ENCODE measurements at places on chromosomes 7 and 10.

GRCh38 chr10:125217990-125218675, 57.8 kb upstream of the CTBP2 start:
- DNase-seq, result no peak

- DNase-seq, result no peak
These were observed 49.8 kb downstream of the CNOT4 start for GRCh38 chr7:135459951-135460567.

GRCh38 chr7:50037086-50037485, 56.0 kb downstream of the ZPBP start:
- DNase-seq, result no peak

DNA sequence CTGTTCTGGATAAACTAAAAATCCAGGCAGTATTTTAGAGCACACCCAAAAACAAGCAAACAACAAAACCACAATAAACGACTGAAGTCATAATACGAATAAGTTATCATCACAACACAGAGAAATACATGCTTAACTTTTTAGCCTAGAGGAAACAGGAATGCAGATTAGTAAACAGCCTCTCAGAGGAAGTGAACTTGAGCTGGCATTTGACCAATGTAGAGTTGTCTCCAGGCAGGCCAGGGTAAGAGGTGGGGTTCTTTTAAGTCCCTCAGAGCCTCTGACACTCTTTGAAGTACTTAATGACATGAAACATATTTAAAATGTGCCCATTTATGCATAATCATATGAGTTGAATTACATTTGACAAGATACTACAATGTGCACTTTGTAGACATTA, 43.3 kb upstream of the PLXDC2 start:
- DNase-seq, result no peak

GRCh38 chr10:113273181-113274163, 279.4 kb upstream of the HABP2 start:
- no peak for DNase-seq

DNA sequence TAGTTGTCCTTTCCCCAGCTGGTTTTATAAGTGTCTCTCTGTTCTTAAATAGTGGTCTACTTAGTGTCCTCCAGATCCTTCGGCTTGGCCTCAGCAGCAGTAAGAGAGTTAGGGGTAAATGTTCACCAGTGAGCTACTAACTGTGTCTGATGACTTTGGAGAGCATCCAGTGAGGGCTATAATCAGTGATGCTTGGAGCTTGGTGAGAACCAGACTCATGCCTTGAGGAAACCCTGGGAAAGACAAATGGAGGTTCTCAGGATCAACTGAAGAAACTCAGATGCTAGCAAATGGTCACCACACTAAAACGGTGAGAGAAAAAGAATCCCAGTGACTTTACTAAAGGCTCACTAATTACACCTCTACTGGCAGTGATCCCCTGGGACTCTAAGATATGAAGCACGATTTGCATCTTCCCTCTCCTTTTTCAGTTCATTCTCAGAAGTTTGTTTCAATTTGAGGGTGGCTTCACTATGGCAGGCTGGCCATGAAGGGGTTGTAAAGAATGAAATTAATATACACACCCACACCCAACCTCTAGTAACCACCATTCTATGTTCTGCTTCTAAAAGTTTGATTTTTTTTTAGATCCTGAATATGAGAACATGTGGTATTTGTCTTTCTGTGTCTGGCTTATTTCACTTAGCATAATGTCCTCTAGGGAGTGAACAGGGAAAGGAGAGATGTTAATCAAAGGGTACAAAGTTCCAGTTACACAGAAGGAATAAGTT, 177.9 kb downstream of the PDE1C start:
- DNase-seq, result no peak

DNA sequence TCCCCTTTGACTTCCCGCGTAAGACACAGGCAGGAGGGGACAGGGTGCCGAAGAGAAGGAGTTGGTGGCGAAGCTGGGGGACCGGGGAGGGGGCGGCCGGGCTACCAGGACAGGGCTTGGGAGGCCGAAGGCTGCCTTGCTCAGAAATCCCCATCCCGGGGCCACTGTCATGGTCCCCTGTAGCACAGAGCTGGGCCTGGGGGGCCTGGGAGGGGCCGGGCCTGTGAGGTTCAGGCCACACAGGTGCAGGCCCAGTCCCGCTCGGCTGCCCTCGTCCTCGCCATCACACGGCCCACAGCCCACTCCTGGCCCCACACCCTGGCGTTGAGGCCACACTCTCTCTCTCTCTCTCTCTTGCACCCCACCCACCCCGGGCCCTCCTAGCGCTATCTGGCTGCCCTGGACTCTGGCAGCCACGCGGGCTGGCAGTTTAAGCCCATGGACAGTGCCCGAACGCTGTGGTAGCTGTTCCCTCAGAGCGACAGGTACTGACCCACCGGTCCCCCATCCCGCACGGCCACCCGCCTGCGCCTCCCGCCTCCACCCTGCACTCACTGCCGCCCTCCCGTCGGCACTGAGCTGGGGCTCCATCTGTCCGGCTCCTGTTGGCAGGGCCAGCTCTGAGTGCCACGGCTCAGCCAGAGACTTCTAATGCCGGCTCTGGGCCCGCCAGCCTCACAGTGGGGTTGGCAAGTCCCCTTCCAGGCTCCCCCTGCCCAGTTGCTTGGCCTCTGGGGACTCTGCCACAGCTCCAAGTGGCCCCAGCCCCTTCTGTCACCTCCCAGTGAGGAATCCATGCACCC, 28.0 kb downstream of the TTYH3 start:
- DNase-seq, result no peak

GRCh38 chr10:43939389-43939938, 290.8 kb upstream of the ZNF32 start:
- DNase-seq, result no peak

- DNase-seq, result no peak
These were observed 112.5 kb downstream of the MACC1 start for GRCh38 chr7:20104696-20105095.

All from CD4-positive, alpha-beta T cell (primary cell).